Stimulated activated CD4-positive, alpha-beta T cell treated with anti-CD3 and anti-CD28 coated beads, Interleukin-12 subunit alpha, Interleukin-12 subunit beta, amount 100 ng/mL, for 24 hours (primary cell): ENCODE measurements at places on chromosomes 11 and 22.
A peak's percentile ranks its signal among the peaks of the same experiment; 100 is the strongest.

DNA sequence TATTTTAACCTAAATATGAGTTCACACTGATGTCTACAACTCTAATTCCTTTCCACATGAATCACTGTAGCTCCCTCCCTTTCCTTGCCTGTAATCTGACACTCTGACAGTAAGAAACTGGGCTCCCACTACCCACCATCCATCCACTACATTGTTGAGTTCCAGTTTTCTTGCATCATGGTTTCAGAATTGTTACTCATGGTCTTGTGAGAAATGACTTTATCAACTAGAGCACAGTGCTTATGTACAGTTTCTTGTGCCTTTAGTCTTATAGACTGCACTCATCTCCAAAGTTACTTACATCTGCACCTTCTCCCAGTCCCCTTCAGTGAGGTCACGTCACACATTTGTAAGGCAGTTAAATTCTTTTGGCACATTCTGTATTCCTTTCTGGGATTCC lies 78.6 kb downstream of the RTL6 start:
- DNase-seq = no peak

DNA sequence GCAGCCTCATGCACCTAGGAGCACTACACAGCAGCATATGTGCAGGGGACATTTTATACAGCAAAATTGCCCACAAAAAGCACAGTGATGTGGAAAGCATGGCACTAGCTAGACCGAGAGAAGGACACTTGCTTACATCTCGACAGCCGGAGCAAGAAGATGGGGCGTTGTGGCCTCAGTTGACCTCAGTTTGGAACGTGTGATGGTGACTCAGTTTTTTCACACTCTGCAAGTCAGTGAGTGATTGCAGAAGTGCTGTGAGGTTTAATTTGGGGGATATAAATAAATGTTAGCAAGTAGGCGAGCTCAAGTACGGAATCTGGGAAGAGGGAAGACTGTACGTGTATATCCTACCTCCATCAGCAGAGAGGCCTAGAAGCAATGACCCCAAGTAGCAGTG lies 23.3 kb downstream of the LRP5 start:
- DNase-seq = no peak

DNA sequence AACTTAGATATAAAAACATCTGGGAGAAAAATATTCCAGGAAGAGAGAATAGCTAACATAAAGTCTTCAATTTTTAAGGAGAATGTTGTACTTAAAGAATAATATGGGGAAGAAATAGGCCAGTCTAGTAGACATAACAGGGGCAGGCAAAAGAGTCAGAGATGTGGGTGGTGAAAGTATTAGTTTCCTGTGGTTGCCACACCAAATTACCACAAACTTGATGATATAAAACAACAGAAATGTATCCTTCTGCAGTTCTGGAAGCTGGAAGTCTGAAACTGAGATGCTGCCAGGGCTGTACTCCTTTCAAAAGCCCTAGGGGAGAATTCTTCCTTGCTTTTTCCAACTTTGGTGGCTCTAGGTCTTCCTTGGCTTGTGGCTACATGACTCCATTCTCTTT lies 1309.7 kb downstream of the LRRC4C start:
- DNase-seq = no peak

GRCh38 chr11:109075976-109076375 lies 346.0 kb upstream of the C11orf87 start:
- no peak for DNase-seq

- DNase-seq = no peak
Measured at GRCh38 chr11:45621588-45621987, 43.8 kb downstream of the CHST1 start.

GRCh38 chr11:31237819-31238760 lies 131.4 kb downstream of the DCDC1 start:
- DNase-seq = no peak

DNA sequence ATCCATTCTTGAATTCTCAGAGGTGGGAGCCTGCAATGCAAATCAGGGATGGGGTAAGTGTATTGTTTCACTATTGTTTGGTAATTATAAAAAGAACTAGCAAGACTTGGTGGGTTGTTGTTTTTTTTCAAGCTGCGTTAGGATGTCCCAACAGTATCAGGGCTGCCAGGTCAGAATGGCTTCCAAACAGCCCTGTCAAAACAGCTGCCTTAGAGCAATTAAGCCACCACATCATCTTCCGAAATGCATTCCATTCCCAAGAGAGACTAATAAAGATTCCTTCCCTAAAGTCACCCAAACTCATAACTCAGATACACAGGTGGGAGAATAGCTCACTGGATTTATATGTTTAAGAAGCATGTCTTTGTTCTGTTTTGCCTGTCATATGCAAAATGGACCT lies 23.5 kb downstream of the BBOX1 start:
- DNase-seq = no peak

DNA sequence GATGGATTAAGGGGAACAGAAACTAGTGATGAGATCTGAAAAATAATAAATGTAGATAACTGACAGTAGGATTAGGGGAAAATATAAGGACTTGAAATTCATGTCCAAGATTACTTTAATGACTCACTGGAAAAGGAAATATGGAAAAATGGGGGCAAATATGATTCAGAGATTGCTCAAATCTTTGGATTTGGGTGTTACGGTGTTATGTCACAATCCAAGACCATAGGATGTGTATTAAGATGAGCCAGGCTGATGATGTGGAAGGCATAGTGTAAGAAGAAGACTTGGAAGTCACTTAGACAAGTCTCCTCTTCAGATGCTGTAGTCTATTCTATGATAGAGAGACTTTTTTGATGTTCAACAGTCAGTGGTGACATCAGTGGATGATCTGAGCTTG lies 323.7 kb downstream of the LUZP2 start:
- no peak for DNase-seq

- no peak for DNase-seq
Measured at GRCh38 chr11:12420040-12420439, 42.7 kb downstream of the PARVA start.

- no peak for DNase-seq
Measured at GRCh38 chr22:48428631-48429371, 1398.9 kb downstream of the BRD1 start.

- no peak for DNase-seq
Measured at GRCh38 chr11:25838918-25839625, 492.9 kb upstream of the ANO3 start.

- DNase-seq = no peak
Measured at GRCh38 chr11:76734456-76735420, 48.4 kb upstream of the TSKU start.

GRCh38 chr22:35587447-35587870 lies 29.7 kb downstream of the MB start:
- DNase-seq = no peak

DNA sequence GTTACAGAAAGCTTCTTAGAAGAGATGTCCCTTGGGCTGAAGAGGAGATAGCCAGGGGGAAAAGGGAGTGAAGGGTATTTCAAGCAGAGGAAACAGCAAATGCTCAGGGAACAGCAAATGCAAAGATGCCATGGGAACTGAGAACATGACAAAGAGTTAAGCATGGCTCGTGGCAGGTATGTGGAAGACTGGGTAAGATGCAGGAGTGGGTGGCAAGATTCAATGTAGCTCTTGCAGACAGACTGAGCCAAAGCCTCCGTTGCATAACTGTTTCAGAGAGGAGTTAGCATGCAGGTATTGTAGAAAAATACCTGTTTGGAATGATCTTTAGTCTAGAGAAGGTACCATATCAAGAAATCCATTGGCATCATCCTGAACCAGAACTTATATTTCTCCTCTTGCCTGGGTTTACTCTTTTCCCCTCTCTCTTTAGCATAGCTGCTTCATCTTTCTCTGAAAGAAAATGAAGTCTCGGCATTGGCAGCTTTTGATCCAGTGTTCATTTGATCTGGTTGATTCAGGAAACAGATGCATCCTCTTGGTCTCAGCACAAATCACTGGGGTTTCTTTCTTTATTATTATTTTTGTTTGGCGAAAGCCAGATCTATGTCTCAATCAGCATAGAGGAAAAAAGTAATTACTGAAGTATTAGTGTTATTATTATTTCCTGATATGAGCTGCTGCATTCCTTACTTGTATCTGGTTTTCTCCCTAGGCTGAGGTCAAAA lies 41.7 kb upstream of the NUP160 start:
- no peak for DNase-seq

DNA sequence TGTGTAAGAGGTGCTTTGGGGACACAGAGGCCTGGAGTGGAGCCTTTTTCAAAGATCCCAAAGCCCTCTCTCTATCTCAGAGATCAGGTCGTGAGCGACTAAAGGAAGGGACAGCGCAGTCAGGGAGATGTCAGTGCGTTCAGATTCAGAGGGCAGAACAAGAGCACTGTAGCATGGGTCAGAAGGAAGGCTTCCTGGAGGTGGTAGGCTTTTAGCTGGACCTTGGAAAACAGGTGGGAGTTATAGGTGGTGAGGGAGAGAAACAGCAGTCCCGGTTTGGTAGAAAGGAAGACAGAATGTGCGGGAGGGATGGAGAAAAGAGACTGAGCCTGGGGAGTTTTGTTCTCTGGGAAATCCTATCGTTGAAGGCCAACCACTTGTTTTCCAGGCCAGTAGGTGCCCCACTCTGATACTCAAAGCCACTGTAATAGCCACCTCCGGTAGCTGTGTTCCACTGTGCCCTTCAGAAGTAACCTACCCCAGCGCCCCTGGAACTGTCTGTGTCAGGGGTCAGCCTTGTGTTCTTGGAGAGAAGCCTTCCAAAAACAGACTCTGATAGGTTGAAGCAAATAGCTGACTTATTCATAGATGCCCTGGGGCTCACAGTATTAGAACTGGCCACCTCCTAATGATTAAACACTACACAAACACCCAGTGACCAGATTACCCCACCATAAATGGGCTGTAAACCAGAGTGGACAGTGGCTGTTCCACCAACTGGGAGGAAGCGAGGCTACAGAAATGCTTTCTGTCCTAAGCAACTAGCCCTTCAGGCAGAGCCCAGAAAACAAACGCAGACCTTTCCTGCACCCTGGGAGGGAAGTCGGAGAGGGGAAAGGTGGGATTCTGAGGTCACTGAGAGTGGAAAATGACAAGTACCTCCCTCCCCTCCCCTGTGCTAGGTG lies 157.7 kb downstream of the DBX1 start:
- DNase-seq = no peak

DNA sequence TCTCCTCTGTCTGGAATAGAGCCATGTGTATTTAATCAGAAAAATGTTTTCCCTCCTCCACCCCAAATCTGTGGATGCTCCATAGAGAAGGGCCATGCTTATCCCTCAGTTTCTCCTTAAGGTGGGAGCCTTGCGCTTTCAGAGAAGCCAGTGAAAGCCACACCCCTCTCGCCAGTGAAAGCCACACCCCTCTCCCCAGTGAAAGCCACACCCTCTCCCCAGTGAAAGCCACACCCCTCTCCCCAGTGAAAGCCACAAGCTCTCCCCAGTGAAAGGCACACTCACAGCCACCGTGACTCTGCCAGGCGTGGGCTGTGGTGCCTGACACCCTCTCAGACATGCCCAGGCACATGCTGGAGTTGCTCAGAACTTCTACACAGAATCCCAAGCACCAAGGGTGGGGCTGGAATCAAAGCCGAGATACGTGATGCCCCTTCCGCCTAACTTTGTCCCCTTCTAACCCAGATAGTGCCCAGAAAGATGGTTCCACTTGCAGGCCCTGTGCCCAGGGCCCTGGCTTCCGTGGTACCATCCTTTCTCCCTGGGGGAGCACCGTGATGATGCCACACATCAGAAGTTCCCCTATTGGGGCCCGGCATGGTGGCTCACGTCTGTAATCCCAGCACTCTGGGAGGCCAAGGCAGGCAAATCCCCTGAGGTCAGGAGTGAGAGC lies 16.5 kb upstream of the PRR5 start:
- peak; percentile 70 for DNase-seq

- DNase-seq = no peak
Measured at GRCh38 chr22:46619830-46620501, at the start of gene GRAMD4. TSS of gene GRAMD4 (plus strand) at chr22:46620386. CDS start at chr22:46626800, 6,414 bp downstream.

DNA sequence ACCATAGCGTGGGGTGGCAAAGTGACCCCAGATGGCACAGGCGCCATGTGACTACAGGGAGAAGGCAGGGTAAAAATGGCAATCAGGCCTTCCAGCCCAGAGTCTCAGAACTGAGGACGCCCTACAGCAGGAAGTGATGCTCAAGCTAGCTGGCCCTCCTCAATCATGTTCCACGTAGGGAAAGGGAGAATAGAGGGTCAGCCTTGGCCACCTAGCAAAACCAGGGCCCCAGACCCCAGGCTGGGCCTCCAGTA lies 978 bp upstream of the ANKRD13D start:
- no peak for DNase-seq

GRCh38 chr22:28017859-28018258 lies 98.8 kb upstream of the PITPNB start:
- no peak for DNase-seq

GRCh38 chr22:38177926-38178604 lies 3.6 kb downstream of the PLA2G6 start:
- no peak for DNase-seq

- DNase-seq = no peak
Measured at GRCh38 chr22:27554841-27555456, 246.6 kb downstream of the MN1 start.

- DNase-seq = no peak
Measured at GRCh38 chr11:103881584-103881983, 154.9 kb upstream of the DDI1 start.

DNA sequence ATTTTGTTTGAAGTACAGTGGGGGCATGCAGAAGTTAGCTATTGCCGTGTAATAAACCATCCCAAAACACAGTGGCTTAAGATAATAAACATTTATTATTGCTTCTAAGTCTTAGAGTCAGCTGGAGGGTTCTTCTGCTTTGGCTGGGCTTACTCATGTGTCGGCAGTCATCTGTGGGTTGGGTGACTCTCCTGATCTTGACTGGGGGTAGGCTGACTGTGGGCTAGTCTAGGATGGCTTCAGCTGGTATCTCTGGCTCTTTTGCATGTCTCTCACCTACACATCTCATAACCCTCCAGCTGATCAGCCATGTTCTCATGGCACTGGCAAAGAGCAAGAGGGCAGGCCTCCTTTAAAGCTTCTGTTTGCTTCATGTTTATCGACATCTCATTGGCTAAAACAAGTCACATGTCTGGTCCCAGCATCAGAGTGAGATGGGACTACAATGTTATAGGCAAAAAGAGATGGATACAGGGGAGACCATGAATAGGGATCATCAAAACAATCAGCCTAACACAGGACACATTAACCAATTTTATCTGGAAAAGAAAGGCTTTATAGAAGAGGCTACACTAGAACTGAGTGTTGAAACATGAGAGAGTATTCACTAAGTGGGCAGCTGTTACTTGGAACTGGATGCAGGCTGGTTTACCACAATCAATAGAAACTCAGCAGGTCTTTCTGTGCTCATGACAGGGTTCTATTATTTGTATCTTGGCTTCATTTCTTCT lies 5.1 kb downstream of the LRRC51 start:
- DNase-seq = no peak

- no peak for DNase-seq
Measured at GRCh38 chr11:9716275-9717039, 52.6 kb downstream of the SWAP70 start.

DNA sequence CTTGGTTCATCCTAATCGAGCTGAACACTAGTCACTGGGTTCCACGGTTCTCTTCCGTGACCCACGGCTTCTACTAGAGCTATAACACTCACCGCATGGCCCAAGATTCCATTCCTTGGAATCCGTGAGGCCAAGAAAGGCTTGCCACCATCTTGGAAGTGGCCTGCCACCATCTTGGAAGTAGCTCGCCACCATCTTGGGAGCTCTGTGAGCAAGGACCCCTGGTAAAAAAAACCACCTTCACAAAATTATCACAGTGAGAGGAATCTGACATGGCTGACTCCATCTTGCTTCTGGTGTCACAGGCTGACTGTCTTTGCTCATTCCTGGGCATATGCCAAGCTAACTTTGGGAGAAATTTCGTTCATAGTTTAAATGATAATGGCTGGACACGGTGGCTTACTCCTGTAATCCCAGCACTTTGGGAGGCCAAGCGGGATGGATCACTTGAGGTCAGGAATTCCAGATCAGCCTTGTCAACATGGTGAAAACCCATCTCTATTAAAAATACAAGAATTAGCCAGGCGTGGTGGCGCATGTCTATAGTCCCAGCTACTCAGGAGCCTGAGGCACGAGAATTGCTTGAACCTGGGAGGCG lies 18.9 kb upstream of the KCTD14 start:
- no peak for DNase-seq
